ENCODE measurements at places on chromosomes 4 and X. TPM values are rescaled to one million over a fixed set of nuclear protein-coding genes. Genes with fewer than 3 reads are reported as not detected.

DNA sequence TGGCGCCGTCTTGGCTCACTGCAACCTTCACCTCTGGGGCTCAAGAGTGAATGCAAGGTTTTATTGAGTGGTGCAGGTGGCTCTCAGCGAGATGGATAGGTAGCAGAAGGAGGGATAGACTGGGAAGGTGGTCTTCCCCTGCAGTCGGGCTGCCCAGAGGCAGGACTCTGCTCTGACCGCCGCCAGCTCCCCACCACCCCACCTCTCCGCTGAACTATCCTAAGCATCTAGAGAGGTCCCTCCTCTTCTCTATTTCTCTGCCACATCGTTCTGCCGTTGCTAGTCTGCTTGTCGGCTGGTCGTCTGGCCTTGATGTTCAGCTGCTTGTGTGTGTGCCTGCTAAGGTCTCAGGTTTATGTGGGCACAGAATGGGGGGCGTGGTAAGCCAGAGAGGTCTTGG lies 54.5 kb upstream of the UGT2B15 start:
- H3K4me1 ChIP-seq: no peaks in the 10 kb centered on the region
- no peak for DNase-seq
- H3K36me3 ChIP-seq: no peaks in the 10 kb centered on the region

DNA sequence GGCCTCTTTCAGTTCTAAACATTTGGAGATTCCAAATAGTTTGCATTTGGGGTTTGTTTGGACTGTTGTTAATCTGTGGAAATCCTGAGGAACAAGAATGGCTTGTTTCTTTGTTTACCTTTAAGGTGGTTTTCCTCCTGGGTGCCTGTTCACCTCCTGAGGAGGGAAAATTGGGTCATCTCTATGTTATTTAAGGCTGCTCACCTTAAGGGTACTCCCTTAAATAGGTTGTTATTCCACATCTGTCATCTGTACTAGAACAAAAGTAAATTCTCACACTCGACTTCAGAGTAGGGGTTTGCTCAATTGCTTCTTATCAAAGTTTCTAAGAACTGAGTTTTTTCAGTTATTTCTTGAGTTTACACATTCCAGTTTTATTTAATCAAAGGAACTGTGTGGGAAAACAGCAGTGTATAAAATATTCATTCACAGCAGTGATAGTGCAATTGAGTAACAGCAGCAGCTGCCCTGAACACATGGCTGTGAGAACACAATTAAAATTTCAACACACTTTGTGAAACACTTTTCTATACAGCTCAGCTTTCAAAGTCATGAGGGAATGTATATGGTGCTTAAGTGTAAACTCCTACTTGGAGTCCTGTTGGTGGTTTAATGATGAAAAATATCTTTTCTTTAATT lies 238.5 kb upstream of the PGRMC2 start:
- no peaks in the 10 kb centered on the region for H3K4me1 ChIP-seq
- no peak for DNase-seq
- H3K4me3 ChIP-seq: no peak overlapping the region
- no peaks in the 10 kb centered on the region for H3K36me3 ChIP-seq
- no peak overlapping the region for H3K27ac ChIP-seq
- H3K27me3 ChIP-seq: no peaks in the 10 kb centered on the region

DNA sequence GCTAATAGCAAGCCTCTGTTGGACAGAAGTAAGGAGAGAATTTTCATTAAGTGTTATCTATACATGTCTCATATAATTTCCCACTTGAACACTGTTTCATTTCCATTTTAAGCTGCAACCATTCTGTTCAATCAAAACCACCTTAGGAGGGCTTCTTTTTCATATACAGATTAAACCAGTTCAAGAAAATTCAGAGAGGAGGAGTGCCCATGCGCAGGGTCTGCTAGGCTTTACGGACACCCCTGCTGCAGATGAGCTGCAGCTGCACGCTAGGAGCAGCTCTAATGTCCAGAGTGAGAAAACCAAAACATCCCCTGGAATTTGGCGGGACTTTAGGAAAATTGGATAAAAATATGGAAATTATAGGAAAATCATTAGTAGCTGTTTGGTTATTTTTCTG lies 541.0 kb downstream of the SPRY1 start:
- no peaks in the 10 kb centered on the region for H3K36me3 ChIP-seq
- H3K4me1 ChIP-seq: no peaks in the 10 kb centered on the region
- no peak overlapping the region for H3K27ac ChIP-seq
- H3K27me3 ChIP-seq: no peaks in the 10 kb centered on the region

DNA sequence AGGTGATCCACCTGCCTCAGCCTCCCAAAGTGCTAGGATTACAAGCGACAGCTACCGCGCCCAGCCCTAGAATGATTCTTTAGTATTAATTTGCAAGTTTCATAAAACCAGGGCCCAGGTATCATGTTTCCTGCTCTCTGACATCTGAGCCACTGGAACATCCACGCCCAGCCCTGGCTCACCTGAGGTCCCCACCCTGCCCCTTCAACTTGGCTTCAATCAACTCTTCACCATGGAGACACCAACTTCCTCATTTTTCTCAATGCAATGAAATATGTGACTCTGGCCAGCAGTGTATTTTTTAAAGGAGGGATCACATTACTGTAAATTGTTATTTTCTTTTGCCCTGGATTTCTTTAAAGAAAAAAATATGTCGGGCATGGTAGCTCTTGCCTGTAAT lies 3.9 kb downstream of the PRSS12 start:
- H3K4me1 ChIP-seq: peaks cover 15% of the 10 kb centered on the region
- no peaks in the 10 kb centered on the region for H3K27me3 ChIP-seq
- no peak for DNase-seq
- no peak overlapping the region for H3K4me3 ChIP-seq

The FGD1 gene
- 1.4 TPM for total RNA-seq

GRCh38 chr4:14679906-14680305 lies 322.4 kb upstream of the CPEB2 start:
- no peak for DNase-seq
- H3K27me3 ChIP-seq: no peaks in the 10 kb centered on the region
- no peaks in the 10 kb centered on the region for H3K36me3 ChIP-seq
- H3K27ac ChIP-seq: no peak overlapping the region
- no peak overlapping the region for H3K4me3 ChIP-seq
- H3K4me1 ChIP-seq: no peaks in the 10 kb centered on the region

The DKK2 gene
- 0.07 TPM for total RNA-seq

- H3K4me3 ChIP-seq: peak overlapping the region; percentile 77
- peak overlapping the region; percentile 92 for H3K27ac ChIP-seq
- peaks cover 11% of the 10 kb centered on the region for H3K36me3 ChIP-seq
- H3K27me3 ChIP-seq: no peaks in the 10 kb centered on the region
- no peak for DNase-seq
- H3K4me1 ChIP-seq: no peaks in the 10 kb centered on the region
These were observed 957 bp downstream of the TIMM17B start for GRCh38 chrX:48896611-48897011.

DNA sequence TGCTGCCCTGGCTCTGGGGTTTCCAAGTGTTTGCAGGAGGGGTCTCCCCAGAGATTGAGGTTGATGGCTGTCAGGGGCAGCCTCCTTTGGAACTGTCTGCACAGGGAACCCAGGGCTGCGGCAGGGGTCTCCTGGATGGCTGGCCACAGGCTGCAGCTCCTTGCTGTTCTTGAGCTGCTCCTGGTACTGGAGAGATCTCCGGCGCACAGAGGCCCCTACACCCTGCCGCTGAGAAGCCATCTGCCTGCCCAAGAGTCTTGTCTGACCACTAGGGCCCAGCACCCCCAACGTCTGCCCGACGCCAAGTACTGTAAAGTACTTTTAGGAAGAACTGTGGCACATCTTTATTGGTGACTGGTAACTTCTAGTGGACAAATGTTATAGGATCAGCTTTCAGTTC lies 13.5 kb downstream of the STIM2 start:
- H3K27me3 ChIP-seq: no peaks in the 10 kb centered on the region
- H3K36me3 ChIP-seq: no peaks in the 10 kb centered on the region
- no peaks in the 10 kb centered on the region for H3K4me1 ChIP-seq
- no peak overlapping the region for H3K27ac ChIP-seq

- H3K4me1 ChIP-seq: no peaks in the 10 kb centered on the region
- no peaks in the 10 kb centered on the region for H3K36me3 ChIP-seq
- H3K4me3 ChIP-seq: no peak overlapping the region
- no peak overlapping the region for H3K27ac ChIP-seq
- DNase-seq: no peak
- no peaks in the 10 kb centered on the region for H3K27me3 ChIP-seq
These were observed 30.5 kb upstream of the COL25A1 start for GRCh38 chr4:109332926-109333464.

- peak overlapping the region; percentile 9 for H3K27ac ChIP-seq
- H3K4me1 ChIP-seq: peaks cover 11% of the 10 kb centered on the region
- no peak for DNase-seq
- H3K4me3 ChIP-seq: no peak overlapping the region
These were observed 6.7 kb downstream of the APOO start for GRCh38 chrX:23901060-23901459.

DNA sequence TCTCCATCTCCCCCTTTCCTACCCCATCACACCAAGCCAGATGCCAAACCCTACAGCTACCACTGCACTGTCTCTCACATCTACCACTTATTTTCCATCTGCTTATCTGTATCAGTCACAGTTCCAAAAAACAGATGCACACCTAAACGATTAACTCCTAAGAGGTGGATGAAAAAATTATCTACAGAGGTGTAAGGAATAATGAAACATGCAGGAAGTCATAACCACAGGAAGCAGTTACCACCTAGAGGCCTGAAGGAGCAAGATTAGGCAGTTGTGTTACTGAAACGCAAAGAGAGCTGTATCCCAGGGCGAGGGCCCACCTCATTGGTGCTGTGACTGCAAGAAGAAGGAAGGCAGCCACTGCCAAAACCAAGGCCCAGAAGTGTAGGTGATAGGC lies 87.8 kb upstream of the FAM241A start:
- H3K27me3 ChIP-seq: no peaks in the 10 kb centered on the region
- DNase-seq: no peak
- no peak overlapping the region for H3K4me3 ChIP-seq
- no peak overlapping the region for H3K27ac ChIP-seq
- H3K4me1 ChIP-seq: no peaks in the 10 kb centered on the region

GRCh38 chr4:14262221-14262620 lies 634.7 kb upstream of the BOD1L1 start:
- H3K36me3 ChIP-seq: no peaks in the 10 kb centered on the region
- no peaks in the 10 kb centered on the region for H3K4me1 ChIP-seq

GRCh38 chr4:82282875-82283274 lies 90.9 kb downstream of the HNRNPD start:
- H3K36me3 ChIP-seq: no peaks in the 10 kb centered on the region
- H3K27me3 ChIP-seq: no peaks in the 10 kb centered on the region
- H3K4me3 ChIP-seq: no peak overlapping the region
- no peaks in the 10 kb centered on the region for H3K4me1 ChIP-seq

- no peaks in the 10 kb centered on the region for H3K36me3 ChIP-seq
- no peaks in the 10 kb centered on the region for H3K4me1 ChIP-seq
- no peak for DNase-seq
These were observed 13.9 kb upstream of the CPLX1 start for GRCh38 chr4:839675-840443.

- H3K27ac ChIP-seq: no peak overlapping the region
- H3K27me3 ChIP-seq: no peaks in the 10 kb centered on the region
- peak overlapping the region; percentile 18 for H3K4me3 ChIP-seq
- no peaks in the 10 kb centered on the region for H3K4me1 ChIP-seq
- DNase-seq: peak; percentile 64
- no peaks in the 10 kb centered on the region for H3K36me3 ChIP-seq
These were observed 10.4 kb upstream of the TSPYL2 start for GRCh38 chrX:53071604-53072417.

- H3K4me1 ChIP-seq: no peaks in the 10 kb centered on the region
- H3K27me3 ChIP-seq: no peaks in the 10 kb centered on the region
- H3K36me3 ChIP-seq: no peaks in the 10 kb centered on the region
- H3K27ac ChIP-seq: no peak overlapping the region
These were observed 26.1 kb upstream of the SULT1B1 start for GRCh38 chr4:69786547-69786946.

- H3K36me3 ChIP-seq: no peaks in the 10 kb centered on the region
- H3K27me3 ChIP-seq: no peaks in the 10 kb centered on the region
- no peak overlapping the region for H3K27ac ChIP-seq
- no peaks in the 10 kb centered on the region for H3K4me1 ChIP-seq
These were observed 192.3 kb upstream of the ATP6AP2 start for GRCh38 chrX:40388441-40388840.

DNA sequence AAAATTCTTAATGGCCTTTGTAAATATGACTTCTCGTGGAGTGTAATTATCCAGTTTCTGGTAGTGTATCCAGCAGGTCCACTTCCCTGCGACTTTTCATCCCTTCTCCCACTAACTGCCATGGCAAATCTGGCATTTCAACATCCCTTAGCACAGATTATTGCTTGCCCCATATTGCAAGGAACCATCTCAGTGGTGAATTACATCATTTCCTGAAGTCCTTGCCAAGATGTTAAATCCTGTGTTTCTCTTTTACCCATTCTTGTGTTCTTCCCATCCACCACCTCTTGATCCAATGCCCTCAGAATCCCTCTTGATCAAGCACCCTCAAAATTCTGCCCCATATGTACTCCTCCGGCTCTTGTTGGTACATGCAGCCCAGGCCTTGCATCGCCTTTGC lies 88.1 kb upstream of the ZNF81 start:
- DNase-seq: no peak
- H3K4me3 ChIP-seq: no peak overlapping the region
- no peaks in the 10 kb centered on the region for H3K27me3 ChIP-seq
- H3K4me1 ChIP-seq: no peaks in the 10 kb centered on the region
- H3K27ac ChIP-seq: no peak overlapping the region
- no peaks in the 10 kb centered on the region for H3K36me3 ChIP-seq

DNA sequence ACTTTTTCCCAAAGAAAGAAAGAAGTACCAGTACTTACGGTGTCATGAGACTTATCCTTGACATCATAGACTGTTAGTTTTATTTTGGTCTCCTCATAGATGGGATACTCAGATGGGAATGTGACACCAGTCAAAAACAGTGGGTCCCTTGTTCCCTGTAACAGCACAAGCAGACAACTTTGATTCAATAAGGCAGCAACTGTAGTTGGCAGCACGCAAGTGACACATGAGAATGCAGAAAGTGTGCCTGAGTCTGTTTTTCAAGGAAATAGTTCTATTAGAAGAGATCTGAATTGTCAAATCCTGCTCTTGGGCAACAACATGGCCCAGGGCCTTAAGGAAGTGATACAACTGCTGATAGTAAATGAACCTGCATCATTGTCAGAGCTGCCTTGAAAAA lies 443.2 kb downstream of the INPP4B start:
- H3K36me3 ChIP-seq: no peaks in the 10 kb centered on the region
- DNase-seq: no peak
- H3K27ac ChIP-seq: no peak overlapping the region
- no peak overlapping the region for H3K4me3 ChIP-seq

The GDPD2 gene
- total RNA-seq: not detected

- H3K4me1 ChIP-seq: no peaks in the 10 kb centered on the region
- H3K36me3 ChIP-seq: no peaks in the 10 kb centered on the region
- DNase-seq: no peak
- no peaks in the 10 kb centered on the region for H3K27me3 ChIP-seq
- H3K4me3 ChIP-seq: no peak overlapping the region
These were observed 255.5 kb downstream of the LDB2 start for GRCh38 chr4:16642897-16643296.

The GAB3 gene
- 1.7 TPM for total RNA-seq

DNA sequence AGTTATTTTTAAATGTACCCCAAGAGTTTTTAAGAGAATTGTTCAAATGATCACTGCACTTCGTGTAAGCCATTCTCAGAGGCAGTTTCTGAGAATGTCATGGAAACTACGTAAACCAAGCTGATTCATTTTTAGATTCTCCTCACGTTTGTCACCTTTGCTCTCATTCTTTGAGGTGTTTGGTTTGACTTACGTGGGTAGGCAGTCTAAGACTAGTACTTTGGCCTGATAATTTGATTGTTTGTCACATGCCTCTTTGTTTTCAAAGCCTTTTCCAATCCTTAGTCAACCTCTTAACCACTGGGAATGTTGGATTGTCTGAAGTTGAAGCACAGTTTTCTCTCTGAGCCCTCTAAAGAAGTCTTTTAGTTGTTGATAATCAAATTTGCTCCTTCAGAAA lies 10.5 kb downstream of the SEPTIN11 start:
- no peaks in the 10 kb centered on the region for H3K36me3 ChIP-seq
- H3K27ac ChIP-seq: no peak overlapping the region
- DNase-seq: no peak
- H3K4me1 ChIP-seq: no peaks in the 10 kb centered on the region

All from right lobe of liver (tissue), 6 donors.